ENCODE measurements at places on chromosomes 2 and 18.

DNA sequence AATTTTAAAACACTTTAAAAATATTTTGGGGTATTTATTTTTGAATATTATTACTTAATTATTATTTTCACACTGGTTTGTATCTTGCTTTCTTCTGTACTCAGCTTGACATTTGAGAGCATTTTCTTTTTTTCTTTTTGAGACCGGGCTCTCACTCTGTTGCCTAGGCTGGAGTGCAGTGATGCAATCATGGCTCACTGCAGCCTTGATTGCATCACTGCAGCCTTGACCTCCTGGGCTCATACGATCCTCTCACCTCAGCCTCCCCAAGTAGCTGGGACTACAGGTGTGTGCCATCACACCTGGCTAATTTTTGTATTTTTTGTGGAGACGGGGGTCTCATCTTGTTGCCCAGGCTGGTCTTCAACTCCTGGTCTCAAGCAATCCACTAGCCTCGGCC, 79.9 kb upstream of the DLX2 start:
- no peak for DNase-seq

DNA sequence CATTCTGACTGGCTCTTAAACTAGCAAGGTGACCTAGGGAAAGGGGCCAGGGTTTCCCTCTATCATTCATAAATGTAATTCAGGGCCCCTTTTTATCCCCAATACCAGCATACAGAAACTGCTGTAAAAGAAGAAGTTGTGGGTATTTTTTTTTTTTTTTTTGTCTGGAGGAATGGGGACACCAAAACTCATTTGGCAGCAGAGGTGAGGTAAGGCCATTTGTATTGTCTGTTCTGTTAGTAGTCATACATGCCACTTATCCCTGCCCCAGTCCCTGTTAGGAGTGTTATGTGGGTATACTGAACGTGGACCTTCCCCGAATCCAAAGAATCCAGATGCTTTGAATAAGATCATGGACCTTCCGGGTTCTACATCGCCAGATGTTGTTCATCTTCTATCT, 1.7 kb downstream of the SEPTIN2 start:
- DNase-seq = no peak

DNA sequence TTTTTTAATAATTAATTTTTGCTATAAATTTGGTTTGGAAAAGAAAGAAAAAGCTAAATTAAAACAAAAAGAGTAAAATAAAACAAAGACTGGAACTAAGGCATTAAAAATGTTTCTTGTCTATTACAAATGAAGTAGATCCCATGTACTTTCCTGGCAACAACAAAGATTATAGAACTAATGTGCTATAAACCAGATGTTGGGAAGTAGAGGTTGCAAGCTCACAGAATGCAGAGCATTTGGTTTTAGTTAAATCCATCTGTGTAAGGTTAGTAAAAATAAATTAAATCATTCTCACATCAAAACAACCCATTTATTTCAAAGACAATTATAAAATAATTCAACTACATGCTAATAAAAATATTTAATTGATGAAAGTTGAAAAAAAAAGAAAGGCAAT, 157.2 kb upstream of the ZC3H15 start:
- DNase-seq = no peak

DNA sequence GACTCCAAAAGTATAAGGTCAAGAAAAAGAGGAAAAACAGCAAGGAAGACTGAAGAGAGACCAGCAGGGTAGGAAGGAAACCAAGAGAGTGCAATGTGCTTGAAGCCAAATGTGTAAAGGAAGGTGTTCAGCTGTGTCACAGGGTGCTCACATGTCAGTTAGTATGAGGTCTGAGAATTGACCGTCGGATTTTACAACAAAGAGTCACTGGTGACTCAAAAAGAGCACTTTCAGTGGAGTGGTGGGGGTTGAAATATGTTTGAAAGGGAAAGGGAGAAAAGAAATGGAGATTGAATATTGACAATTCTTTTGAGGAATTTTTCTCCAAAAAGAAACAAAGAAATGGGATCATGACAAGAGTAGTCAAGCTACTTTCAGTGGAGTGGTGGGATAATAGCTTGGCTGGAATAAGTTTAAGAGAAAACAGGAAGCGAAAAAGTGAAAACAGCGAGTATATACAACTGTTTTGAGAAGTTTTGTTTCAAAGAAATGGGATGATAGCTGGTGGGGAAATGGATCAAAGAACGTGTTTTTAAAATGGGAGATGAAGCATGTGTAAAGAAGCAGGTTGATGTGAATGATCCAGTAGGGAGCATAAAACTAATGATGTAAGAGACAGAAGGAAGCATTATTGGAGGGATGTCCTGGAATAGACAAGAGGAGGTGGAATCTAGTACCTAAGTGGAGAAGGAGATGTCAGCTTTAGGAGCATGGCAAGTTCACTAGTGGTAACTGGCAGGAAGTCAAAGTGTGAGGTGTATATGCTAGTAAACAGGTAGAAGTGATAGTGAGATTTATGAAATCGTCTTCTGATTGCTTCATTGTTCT, 3.6 kb upstream of the TSPYL6 start:
- DNase-seq = no peak

DNA sequence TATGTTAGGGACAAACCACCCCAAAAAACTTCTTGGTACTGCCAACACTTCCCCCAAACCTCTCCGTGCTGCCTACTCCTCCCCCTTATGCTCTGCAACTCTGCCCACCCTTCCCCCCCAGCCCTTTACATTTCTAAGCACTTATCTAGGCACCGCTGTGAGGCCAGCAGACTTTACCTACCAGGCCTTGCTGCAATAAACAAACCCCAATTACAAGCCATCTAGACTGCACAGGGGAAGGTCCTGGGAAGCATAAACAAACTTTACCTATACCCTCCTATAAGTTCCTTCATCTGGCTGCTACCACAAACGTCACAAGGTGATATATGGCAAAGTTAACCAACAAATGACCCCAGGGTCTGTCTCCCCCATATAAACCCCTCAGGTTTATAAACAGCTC, 259.4 kb upstream of the GULP1 start:
- no peak for DNase-seq

GRCh38 chr2:174776223-174776622, 12.0 kb upstream of the CHRNA1 start:
- DNase-seq = no peak

DNA sequence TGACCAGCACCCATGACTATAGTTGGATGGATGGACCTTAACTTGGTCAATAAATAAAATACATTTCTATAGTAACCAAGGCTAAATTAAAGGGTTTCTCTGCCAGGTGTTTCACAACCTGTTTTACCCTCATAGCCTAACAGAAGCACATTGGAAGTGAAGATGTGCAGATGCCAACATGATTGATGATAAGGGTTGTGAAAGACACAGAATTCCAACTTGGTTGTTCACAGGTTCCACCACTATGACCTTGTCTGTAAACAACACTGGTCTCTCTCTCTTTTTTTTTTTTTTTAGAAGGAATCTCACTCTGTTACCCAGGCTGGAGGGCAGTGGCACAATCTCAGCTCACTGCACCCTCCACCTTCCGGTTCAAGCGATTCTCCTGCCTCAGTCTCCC, 37.5 kb upstream of the PTH2R start:
- DNase-seq = no peak
